ENCODE measurements at places on chromosomes 1 and 21.

GRCh38 chr1:21325231-21325718 is 35.0 kb upstream of the ECE1 start:
- no peak for DNase-seq

DNA sequence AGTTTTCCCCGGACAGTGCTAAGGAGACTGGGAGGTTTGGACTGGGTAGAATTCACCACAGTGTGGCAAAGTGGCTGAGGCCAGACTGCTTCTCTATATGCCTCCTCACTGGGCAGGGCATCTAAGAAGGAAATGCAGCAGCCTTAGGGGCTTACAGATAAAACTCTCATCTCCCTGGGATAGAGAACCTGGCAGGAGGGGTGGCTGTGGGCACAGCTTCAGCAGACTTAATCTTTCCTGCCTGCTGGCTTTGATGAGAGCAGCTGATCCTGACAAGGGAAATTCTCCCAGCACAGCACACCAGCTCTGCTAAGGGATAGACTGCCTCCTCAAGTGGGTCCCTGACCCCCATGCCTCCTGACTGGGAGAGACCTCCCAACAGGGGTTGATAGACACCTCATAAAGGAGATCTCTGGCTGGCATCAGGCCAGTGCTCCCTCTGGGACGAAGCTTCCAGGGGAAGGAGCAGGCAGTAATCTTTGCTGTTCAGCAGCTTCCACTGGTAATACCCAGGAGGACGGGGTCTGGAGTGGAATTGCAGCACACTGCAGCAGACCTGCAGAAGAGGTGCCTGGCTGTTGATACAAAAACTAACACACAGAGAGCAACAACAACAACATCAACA is 25.2 kb downstream of the KIFAP3 start:
- no peak for DNase-seq

DNA sequence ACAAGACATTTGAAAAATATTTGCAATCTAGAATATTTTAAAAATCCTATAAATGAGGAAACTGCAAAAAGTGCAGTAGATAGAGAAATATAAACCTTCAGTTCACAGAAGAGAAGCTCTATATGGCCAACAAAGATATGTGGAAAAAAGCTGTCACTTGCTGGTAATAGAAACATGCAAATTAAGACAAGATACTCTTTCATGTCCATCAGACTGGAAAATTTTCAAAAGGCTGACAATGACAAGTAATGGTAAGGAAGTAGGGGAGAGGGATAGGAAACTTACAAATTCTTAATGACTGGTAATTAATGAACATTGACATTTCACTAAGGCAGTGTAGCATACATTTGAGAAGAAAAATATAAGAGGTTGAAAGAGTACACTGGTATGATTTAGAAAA is 147.9 kb downstream of the MRPL39 start:
- no peak for DNase-seq

DNA sequence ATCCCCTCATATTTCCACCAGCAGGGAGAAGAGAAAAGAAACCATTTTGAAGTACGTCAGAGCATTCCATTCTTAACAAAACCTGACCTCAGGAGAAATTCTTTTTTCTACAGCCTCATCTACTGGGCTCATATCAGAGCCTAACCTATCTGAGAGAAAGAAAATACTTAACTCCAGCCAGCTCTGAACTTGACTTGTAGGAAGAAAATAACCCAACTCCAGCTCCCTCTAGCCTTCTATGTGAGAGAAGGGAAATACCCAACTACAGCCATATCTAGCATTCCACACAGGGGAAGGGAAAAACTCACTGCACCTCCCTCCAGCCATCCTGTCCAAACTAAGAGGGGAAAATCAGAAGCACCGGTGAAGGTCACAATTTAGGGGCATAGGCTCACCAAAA is 57.7 kb downstream of the SPATA6 start:
- no peak for DNase-seq

DNA sequence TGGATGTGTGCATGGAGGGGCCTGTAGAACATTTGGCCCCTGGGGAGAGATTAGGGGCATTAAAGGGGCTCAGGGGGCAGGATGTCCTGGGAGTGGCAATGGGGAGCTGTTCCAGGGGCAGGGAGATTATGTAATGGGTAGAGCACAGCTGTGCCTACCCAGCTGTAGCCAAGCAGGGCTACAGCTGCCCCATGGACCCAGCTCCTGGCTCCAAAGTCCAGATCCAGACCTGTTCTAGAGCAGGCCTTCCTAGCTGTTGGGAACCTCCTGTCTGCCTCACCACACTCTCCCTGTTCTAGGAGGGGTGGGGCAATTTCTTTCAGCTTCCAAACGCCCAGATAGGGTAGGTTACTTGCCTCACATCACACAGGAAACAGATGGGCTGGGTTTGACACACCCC is 5.6 kb downstream of the RPS6KA1 start:
- DNase-seq = no peak

DNA sequence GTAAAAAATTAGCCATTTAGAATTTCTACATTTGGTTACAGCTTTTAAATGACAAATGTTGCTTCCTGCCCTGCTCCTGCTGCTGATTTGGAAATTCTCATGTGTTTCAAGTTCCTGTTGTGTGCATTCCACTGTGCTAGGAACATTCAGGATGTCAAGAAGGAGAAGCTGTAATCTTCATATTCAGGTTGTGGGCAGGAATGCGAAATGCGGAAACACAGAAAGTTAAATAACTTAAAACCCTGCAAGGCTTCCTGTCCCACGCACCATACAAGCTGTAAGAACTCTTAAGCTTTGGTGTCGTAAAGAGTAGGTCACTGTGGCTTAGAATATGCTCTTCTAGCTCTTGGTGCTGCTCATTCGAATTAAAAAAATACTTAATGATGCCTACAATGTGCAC is 52.6 kb downstream of the S100B start:
- DNase-seq = no peak

DNA sequence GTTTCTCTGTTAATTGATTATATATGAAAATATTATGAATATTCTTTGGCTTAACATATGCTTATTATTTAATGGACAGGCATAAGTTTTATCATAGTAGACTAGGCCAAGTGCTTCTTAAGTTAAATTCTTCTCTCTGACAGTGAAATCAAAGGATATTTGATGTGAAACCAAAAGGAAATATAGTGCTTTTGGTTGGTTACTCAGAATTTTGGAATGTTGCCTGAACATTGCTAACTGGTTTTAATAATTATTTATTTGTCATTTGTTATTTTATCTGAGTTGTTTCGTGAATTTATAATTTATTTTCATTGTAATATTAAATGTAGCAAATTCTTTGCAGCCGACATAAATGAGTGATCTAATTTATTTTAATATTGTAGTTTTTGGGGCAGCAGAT is 18.3 kb downstream of the HOOK1 start:
- DNase-seq = no peak

DNA sequence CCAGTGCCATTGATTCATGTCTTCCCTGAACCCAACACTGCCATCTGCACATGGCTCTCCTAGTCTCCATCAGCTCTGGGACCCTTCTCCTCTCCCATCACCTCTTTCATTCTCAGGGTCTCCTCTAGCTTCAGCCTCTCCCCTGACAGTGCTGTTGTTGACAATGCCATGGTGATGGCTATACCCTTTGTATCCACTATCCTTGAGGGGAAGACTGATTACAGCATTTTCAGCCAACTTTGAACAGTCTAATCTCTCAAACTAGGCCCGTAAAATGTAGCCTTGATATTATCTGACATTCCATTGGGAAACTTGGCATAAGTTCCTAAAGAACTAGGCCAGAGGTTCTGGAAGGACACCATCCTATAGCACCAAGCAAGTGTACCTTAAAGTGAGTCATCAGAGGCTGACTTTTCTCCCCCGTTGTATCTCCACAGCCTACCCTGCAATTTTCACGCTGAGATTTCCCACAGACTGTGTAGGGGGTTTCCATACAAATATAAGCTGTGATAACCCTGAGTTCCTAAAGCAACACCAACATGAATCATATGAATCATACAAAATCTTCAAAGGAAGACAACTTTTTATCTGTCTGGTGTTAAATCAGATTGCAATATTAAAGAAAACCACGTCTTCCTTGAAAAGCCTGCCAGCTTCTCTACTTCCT is 5.8 kb downstream of the HAO2 start:
- DNase-seq = no peak

GRCh38 chr1:19425646-19426239 is 59.6 kb downstream of the CAPZB start:
- no peak for DNase-seq

DNA sequence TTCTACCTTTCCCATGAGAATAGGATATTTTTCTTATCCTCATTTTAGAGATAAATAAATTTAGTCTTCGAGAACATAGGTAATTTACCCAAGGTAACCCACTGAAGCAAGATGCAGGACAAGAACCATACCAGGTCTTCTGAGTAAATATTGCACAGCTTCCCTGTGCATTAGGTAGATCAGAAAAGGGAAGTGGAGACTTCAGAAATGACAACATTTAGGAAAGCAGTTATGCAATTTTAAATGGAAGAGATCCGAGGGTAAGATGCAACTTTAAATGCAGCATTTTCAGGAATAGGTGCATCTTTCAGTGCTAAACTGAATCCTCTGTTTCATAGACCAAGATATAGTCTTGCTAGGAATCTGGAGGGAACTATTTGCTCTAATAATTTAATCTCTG is 206.4 kb upstream of the SGIP1 start:
- DNase-seq = no peak

DNA sequence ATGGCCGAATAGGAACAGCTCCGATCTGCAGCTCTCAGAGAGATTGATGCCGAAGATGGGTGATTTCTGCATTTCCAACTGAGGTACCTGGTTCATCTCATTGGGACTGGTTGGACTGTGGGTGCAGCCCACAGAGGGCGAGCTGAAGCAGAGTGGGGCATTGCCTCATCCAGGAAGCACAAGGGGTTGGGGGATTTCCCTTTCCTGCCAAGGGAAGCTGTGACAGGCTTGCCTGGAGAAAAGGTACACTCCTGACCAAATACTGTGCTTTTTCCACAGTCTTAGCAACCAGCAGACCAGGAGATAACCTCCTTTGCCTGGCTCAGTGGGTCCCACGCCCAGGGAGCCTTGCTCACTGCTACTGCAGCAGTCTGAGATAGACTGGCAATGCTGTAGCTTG is 66.9 kb downstream of the HSD3B1 start:
- no peak for DNase-seq

- DNase-seq = no peak
Observed at GRCh38 chr1:218718977-218719376, 373.8 kb downstream of the TGFB2 start.

DNA sequence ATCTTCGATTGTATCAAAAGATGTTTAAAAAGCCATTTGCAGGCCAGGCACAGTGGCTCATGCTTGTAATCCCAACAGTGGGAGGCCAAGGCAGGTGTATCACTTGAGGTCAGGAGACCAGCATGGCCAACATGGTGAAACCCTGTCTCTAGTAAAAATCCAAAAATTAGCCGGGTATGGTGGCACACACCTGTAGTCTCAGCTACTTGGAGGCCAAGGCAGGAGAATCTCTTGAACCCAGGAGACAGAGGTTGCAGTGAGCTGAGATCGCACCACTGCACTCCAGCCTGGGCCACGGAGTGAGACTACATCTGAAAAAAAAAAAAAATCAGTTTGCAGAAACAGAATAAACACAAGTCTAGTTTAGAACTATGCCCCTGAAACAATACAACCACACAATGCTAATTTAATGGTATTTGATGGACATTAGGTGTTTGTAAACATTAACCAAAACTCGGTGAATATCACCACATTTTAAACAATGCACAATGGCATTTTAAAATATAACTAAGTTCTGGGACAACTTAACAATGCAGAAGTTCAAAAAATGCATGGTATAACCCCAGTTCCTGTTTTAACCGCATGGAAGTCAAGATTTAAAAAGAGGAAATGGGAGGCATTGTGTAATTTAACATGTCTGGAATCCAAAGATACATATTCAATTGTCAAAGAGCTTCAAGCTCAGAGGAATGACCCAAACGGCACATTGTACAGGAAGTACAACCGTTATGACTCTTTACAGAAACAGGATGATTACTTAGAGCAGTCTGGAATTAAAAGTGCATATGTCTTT is 7.1 kb upstream of the PTTG1IP start:
- DNase-seq = no peak

GRCh38 chr21:42437786-42438185 is 34.1 kb downstream of the UBASH3A start:
- no peak for DNase-seq

- peak; percentile 59 for DNase-seq
Observed at GRCh38 chr1:119367432-119368124, 1.0 kb upstream of the HAO2 start.

GRCh38 chr1:111837393-111837792 is 81.7 kb downstream of the DDX20 start:
- DNase-seq = no peak

GRCh38 chr1:186799689-186800054 is 29.1 kb upstream of the PLA2G4A start:
- DNase-seq = no peak

DNA sequence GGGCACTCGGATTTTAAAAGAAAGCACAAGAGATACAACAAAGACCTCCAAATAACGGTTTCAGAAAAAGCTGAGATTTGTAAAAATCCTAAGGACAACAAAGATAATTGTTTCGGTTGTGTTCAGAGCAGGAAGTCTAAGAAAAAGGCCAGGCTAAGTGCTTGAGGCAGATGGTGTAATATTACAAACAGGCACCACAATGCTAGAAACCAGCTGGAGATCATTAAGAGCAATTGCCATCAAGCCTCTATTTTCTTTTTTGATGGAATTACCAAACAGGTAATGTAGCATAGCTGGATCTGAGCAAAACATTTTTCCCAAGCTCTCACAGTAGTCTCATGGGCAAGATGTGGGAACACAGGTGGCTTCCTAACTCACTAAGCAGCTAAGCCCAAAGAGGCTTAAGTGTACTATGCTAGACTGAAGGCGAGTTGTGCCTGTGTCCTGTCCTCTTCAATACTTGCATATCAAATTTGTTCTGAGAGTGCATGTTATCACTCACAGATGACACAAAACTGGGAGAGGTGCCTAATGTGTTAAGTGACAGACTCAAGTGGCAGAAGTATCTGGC is 161.6 kb downstream of the GLUL start:
- peak; percentile 42 for DNase-seq

- DNase-seq = peak; percentile 80
Observed at GRCh38 chr1:99599678-99600175, 46.2 kb upstream of the PALMD start.

- no peak for DNase-seq
Observed at GRCh38 chr1:172252321-172252720, 168.2 kb upstream of the C1orf105 start.

- peak; percentile 47 for DNase-seq
Observed at GRCh38 chr1:6491480-6491962, at the start of gene PLEKHG5. Gene PLEKHG5 (minus strand): TSS chr1:6491667. CDS start chr1:6477571, 14,096 bp downstream.

DNA sequence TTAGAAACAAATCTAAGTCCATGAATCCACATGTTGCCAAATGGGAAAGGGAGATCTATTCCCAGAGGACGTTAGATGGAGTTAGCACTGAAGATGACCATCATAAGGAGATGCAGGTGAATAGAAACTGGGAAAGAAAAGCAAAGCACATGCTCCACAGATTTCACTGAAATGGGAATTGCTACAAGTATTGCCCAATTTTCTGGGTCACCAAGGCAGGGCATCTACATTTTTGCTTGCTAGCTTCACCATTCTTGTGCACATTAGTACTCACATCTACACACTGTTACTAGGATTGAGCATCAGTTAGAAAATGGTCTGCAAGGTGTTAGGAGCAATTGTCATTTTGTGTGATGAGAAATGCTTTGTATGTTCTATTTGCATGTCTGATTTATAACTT is 99.1 kb downstream of the JAK1 start:
- no peak for DNase-seq
